ENCODE measurements at places on chromosomes 2 and 18. TPM values are rescaled to one million over a fixed set of nuclear protein-coding genes. Genes with fewer than 3 reads are reported as not detected.

CD8B2 gene
- 0.13 TPM for polyA plus RNA-seq

HS6ST1 gene
- polyA plus RNA-seq = 114 TPM

DNA sequence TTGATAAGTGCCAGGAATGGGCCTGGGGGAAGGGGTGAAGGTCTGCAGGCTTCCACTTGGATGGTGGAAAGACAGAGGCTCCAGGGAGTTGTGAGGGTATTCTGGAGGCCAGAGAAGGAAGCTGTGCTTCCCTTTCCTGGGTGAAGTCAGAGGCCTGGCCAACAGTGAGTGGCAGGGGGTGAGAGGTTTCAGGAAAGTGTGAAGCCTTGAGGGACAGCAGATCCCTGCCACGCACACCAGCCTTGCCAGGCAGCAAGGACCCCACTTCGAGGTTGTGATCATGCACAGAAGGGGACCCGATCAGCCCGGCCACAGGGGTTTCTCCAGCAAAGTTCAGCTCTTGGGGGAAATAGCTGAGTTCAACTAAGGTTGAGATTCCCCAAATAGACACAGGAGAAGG, 66.5 kb downstream of the SMAD7 start:
- no peak for DNase-seq

GRCh38 chr18:3903337-3903736, 453.4 kb downstream of the TGIF1 start:
- no peak for DNase-seq

DNA sequence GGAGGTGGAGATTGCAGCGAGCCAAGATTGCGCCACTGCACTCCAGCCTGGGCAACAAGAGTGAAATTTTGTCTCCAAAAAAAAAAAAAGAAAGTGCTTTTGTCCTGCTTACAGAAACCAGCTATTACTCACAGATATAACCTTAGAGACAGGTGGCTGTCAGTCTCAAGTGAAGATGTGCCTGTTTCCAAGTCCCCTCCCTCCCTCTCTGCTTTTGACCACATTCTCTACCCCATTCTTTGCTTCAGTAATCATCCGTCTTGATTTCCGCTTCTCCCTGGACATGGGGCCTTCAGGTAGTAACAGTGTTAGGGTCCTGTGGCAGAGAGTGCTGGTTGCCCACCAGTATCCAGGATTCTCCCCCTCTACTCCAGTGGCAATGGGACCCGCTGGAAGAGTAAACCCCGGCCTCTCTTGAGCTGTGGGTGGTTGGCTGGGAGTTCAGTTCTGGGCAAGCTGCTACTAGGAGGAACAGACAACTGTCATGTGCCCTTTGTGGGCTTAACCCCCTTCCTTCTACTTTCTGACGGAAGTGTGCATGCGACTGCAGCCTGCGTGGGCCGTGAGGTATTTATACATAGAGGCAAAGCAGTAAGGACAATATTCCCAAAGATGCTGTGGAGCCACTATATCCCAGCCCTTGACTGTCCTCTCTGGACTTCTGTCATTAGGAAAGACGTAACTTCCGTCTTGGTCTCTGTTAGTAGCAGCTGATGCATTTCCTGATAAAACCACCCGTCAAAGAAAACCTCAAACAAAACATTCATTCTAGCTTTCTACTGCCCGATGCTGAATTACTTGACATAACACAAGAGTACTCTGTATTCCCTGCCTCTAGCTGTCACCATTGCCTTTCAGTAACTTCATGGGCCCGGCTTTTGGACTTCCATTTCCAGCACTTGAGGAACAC, 17.8 kb downstream of the PDCL3 start:
- no peak for DNase-seq

GRCh38 chr2:75180476-75180875, 18.8 kb downstream of the TACR1 start:
- DNase-seq = no peak

GRCh38 chr2:181483876-181484275, 26.7 kb downstream of the ITGA4 start:
- DNase-seq = no peak

DNA sequence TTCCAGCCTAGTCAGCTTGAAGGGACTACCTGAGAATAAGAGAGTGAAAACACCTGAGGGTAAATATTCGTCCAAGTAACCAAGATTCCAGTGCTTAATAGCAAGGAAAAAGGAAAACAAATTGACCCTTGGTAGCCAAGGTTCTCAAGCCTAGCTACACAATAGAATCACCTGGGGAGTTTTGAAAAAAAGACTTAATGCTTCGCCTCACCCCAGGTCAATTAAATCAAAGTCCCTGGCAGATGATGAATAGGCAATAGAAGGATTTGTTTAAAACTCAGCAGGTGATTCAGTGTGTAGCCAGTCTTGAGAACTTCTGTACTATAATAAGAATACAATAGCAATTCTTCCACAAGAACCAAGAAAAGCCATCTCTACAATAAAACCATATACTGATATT, 500.2 kb downstream of the XIRP2 start:
- DNase-seq = no peak

GRCh38 chr2:174729797-174730697, 34.2 kb downstream of the CHRNA1 start:
- DNase-seq = no peak

GRCh38 chr2:179860255-179861026, 971 bp downstream of the ZNF385B start:
- DNase-seq = no peak

KLHL41 gene
- polyA plus RNA-seq = 1.8 TPM

ACVR1C gene
- polyA plus RNA-seq = 0.21 TPM

- DNase-seq = no peak
These were observed 10.8 kb downstream of the RFX8 start for GRCh38 chr2:101463911-101464641.

DNA sequence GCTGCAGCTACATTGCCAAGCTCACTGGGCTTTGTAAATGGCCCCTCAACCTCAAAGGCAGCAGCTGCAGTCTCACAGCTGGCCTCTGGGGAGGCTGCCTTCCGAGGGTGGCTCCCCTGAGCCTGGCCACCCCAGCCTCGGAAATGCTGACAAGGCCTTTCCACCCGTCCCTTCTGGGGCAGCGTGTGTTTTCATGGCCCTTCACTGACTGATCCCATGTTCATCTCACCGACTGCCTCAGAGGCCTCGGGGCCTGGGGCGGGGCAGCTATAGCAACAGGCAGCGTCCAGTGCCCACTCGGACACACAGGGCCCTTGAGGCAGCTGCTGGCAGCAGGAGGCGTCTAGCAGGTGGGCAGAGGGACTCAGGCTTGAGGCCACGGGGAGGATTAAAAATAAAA, 149.7 kb downstream of the GLI2 start:
- DNase-seq = no peak

CHRND gene
- 0.92 TPM for polyA plus RNA-seq

IFIH1 gene
- polyA plus RNA-seq = 6.7 TPM

IL36B gene
- polyA plus RNA-seq = not detected

UGT1A6 gene
- 1.6 TPM for polyA plus RNA-seq

- no peak for DNase-seq
These were observed 146.7 kb downstream of the LRATD1 start for GRCh38 chr2:14779252-14779651.

DNA sequence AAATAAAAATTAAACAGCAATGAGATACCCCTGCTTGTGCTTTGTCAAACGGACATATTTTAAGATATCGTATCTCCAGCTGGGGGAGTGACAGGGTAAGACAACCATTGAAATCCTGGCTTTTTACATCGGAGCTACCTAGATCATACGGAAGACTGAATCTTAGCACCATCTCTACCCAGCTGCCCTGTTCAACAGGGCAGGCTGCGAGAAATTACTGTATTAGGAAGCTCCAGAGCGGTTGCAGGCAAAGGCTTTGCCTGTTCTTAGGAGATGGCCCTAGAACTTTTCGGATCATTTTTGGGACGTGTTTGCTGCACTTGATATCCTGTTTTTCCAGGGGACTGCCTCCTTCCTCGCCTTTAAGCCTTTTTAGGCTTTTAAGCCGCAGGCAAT, 2.0 kb upstream of the PRKCE start:
- no peak for DNase-seq

DNA sequence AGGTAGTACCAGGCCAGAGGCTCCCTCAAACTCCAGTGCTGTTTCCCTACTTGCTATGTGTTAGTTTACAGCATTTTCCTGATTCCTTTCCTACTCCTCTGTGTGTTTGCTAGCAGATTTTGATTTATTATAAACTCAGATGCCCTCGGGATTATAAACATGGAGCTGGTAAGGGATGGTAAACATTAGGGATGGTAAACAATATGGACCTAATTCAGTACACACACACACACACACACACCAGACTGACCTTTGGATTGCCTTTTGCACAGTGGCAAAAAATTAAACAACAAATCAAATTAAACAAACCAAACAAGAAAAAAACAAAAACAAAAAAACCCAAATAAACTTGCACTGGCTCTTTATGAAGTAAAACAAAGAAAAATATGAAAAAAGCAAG, 55.4 kb upstream of the ACVR1 start:
- DNase-seq = no peak

DNA sequence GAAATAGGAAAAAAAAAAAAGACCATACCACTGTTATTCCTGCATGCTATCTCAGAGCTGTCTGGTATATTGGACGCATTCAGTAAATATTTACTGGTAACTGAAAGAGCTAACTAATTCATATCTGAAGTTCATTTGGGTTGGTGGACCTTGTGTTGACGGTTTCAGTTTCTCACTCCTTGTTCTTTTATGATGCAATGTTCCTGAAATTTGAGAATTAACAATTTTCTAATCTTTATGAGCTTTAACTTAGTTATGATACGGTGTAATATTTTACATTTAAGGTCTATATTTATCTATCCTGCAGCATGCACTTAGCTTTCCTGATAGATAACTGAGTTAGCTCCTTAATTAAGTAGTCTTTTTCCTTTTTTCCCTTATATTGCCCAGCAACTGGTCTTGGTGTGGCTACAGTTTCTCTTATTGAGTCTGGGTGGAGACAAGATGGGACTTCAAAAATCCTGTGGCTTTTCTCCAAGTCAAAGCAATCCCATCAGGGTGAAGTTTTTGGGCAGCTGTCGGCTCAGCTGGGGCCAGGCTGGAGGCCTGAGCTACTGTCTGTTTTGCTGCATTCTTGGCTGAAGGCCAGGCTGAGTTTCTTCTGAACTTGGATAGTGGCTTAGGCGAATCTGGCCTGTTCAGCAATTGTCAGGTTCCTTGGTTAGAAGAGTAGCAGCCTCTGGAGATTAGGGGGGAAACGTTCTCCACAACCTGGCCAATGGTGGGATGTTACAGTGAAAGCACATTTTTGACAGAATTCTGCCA, 78.4 kb upstream of the MEX3C start:
- DNase-seq = no peak

GRCh38 chr2:11396021-11396420, 51.6 kb upstream of the ROCK2 start:
- no peak for DNase-seq

GRCh38 chr18:26225022-26225693, 1.1 kb upstream of the TAF4B start:
- no peak for DNase-seq

DNA sequence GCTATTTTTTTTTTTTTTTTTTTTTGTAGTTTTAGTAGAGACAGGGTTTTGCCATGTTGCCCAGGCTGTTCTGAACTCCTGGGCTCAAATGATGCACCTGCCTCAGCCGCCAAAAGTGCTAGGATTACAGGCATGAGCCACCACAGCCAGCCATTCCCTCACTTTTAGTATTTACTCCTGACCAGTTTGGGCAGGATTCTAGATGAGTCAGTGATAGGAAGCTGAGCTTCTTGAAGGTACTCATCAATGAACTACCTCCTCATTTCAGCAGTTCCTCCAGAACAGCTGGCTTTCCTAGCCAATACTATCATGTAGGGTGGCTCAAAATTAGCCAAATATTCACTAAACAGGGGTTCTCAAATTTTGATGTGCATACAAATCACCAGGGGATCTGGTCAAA, 57.2 kb downstream of the CYBRD1 start:
- no peak for DNase-seq

CAB39 gene
- polyA plus RNA-seq = 77.1 TPM

- DNase-seq = no peak
These were observed 91.9 kb upstream of the IL1R2 start for GRCh38 chr2:101899871-101900270.

- DNase-seq = no peak
These were observed 40.3 kb downstream of the COPS8 start for GRCh38 chr2:237125967-237126366.

- DNase-seq = no peak
These were observed 50.5 kb downstream of the RAMP1 start for GRCh38 chr2:237909801-237910475.

DNA sequence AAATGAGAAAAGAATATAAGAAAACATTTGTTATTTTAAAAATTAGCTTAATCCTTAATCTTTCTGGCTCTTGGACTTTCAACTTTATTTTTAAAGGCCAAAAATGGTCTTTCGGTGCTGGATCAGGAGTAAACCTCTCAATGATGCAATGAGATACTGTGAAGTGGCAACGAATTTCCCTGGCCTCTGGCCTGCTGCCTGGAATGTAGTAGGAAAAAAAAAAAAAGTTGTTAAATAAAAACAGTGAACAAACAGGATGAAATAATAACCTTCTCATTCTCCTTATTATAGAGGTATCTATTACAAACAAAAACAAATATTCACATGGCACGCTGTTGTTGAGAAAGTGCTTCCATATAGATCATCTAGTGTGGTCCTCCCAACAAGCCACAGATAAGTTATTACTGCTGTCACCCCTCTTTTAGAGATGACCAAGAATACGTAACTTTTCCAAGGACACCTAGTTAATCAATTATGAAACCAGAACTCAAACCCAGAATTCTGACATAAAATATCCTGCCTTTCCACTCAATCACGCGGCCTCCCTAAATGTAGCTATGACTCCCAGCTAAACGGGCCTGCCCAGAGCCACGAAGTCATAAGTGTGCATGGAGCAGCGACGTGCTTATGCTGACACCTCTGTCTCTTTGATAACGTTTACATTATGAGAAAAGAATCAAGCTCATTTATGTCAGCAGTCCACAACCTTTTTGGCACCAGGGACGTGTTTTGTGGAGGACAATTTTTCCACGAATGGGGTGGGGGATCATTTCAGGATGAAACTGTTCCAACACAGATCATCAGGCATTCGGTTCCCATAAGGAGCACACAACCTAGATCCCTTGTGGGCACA, 170.9 kb downstream of the BCL2 start:
- no peak for DNase-seq

DNA sequence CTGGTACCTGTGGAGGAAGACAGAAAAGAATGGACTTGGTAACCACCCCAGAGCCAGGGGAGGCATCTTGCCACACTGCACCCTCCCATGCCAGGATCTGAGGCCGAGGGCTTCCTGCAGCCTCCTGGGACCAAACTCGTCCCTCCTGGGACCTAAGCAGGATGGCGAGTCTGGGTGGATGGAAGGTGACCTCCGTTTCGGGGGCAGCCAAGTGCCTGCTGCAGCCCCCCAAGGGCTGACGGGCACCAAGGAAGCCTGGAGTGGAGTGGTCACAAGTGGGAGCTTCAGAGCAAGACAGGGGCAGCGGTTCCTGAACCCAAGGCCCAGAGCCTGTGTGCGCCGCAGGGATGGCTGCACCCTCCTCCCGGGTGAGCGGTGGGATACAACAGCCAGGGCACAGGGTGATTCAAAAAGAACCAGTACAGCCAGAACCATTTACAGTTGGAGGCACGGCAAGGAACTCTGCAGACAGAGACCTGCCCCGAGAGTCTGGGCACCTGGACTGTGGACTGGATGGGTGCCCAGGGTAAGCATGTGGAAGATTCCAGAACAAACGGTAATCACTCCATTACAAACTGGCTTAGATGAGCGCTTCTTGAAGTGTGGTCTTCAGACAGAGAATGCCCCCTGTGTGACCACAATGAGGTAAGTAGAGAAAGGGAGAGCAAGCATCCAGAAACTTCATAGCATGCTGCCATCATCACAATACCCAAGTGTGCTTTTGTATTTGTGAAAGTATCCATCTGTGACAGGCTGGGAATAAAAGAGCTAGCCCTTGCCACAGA, 12.1 kb downstream of the HS1BP3 start:
- DNase-seq = no peak
